ENCODE measurements at places on chromosomes 7 and 10.

DNA sequence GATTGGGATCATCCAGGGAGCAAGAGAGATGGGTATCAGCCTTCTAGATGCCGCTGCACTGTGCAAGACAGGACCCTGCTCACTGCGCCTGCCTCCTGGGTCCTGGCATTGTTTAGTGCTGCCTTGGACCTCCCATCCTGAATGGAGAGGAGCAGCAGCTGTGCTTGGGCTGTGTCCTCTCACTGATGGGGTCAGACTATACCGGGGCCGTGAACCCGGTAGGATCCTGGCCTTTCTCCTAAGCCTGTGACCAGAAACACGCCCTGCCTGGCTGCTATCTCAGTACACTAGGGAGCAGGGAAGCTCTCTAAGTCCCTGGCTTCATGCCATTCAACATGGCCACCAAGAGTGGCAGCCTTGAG, 309.4 kb upstream of the ZNF32 start:
- no peak for DNase-seq

- DNase-seq = peak; percentile 39
Observed at GRCh38 chr10:133307776-133308420, 774 bp downstream of the TUBGCP2 start.

DNA sequence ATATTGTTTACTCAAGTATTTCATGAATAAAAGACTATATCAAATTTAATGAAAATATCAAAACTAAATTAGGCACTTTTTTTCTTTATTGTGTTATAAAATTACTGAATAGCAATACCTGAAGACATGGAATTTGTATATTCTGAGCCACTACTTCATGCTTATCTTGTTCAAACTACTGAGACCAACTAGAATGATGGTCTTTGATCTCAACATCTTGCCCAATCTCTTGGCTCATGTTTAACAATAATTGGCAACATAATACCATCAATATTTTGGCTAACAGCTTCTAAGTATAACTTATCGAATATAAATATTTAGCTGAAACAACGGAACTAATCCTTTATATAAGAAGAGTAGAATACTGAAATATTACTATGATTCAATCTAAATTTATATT, 56.5 kb upstream of the AGMO start:
- no peak for DNase-seq

GRCh38 chr7:6202117-6202516, 70.3 kb downstream of the CYTH3 start:
- no peak for DNase-seq

- no peak for DNase-seq
Observed at GRCh38 chr7:81159402-81159801, 240.6 kb upstream of the SEMA3C start.

Measured in COR-L47 (cell line).